ENCODE measurements at places on chromosomes 1 and 21.

GRCh38 chr21:39016740-39017315 lies 166.4 kb downstream of the PSMG1 start:
- H3K4me1 ChIP-seq: peaks cover 20% of the 10 kb centered on the region
- no peak for DNase-seq
- no peak overlapping the region for H3K4me3 ChIP-seq
- no peaks in the 10 kb centered on the region for H3K36me3 ChIP-seq
- H3K27ac ChIP-seq: no peak overlapping the region
- H3K27me3 ChIP-seq: no peaks in the 10 kb centered on the region

GRCh38 chr21:39180429-39181019 lies 2.7 kb downstream of the PSMG1 start:
- peaks cover 8% of the 10 kb centered on the region for H3K4me1 ChIP-seq
- H3K36me3 ChIP-seq: peaks cover 2% of the 10 kb centered on the region
- no peak overlapping the region for H3K27ac ChIP-seq
- H3K27me3 ChIP-seq: no peaks in the 10 kb centered on the region
- H3K4me3 ChIP-seq: no peak overlapping the region

DNA sequence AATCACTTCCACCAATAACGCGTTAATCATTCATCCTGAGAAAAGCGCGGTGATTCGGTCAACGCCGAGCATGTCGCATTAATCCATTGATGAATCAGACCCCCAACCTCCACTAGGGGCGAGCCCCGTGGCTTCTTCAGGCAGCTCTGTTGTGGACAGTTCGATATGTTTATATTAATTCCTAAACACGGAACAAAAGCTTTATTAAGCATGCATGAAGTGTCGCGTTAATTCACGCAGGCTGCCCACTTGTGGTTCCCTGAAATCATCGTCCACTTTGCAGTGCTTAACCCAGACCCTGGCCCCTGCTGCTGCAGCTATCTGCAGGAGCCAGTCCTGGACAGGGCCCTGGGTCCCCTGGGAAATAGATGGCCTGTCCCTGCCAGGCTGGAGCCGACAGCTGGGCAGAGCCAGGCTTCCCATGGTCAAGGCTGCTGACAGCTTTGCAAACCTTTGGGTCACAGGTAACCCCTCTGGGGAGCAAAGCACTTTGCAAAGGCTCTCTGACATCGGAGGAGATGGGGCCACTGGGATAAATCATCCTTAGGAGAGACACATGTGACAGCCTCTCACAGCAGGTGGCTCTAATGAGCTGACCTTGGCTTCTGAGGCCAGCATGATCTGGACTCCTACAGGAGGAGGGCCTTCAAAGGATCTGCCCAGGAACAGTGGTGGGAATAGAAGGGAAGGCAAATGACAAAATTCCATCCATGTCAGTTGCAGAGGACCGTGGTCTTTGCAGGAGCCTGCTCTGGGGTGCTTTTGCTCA lies 137.0 kb upstream of the AJAP1 start:
- H3K4me1 ChIP-seq: no peaks in the 10 kb centered on the region
- no peak overlapping the region for H3K27ac ChIP-seq
- H3K36me3 ChIP-seq: no peaks in the 10 kb centered on the region
- H3K4me3 ChIP-seq: no peak overlapping the region
- no peaks in the 10 kb centered on the region for H3K27me3 ChIP-seq

- no peak overlapping the region for H3K4me3 ChIP-seq
- H3K27ac ChIP-seq: no peak overlapping the region
- H3K27me3 ChIP-seq: no peaks in the 10 kb centered on the region
These were observed 21.9 kb upstream of the TTF2 start for GRCh38 chr1:117038236-117038635.

DNA sequence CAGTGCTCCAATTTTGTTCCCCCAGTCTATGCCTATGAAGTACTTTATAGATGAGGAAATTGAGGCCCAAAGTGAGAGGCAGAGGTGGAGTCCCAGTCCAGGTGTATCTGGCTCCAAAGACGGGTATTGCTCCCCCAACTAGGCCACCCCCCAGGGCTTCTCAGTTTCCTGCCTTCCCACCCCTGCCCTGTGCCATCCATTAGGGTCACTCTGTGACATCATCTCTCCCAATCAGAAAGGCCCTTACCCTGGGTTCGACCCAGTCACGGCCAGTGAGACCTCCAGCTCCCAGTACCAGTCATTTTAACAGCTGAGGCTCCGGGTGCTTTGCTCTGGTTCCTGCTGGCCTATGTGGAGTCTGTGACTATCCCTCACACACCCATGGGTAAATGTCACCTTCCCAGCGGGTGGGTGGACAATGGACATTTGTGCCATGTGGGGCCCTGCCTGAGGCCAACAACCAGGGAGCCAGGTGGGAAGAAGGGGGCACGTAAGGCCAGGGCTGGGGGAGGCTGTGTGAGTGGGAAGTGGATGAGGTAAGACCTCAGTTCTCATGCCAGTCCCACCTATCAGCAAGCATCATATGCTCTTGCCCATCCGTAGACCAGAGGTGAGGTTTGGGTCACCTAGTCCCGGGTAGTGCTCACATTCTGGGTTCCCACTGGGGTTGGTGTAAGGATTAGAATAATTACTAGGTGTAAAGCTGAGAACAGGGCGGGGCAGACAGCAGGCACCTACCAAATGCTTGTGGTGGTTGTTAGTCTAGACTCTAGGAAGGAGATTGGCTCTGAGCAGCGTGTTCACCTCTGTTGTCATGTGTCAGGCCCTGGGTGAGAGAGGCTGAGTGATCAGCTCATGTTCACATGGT lies 685.9 kb downstream of the MATN1 start:
- H3K27ac ChIP-seq: no peak overlapping the region
- H3K36me3 ChIP-seq: no peaks in the 10 kb centered on the region
- no peaks in the 10 kb centered on the region for H3K4me1 ChIP-seq
- no peak overlapping the region for H3K4me3 ChIP-seq
- DNase-seq: no peak

- no peaks in the 10 kb centered on the region for H3K36me3 ChIP-seq
- peak; percentile 47 for DNase-seq
- H3K4me3 ChIP-seq: no peak overlapping the region
- peaks cover 4% of the 10 kb centered on the region for H3K4me1 ChIP-seq
These were observed 58.0 kb downstream of the DISC1 start for GRCh38 chr1:231684356-231685244.
